Bone marrow (tissue), 2 donors: ENCODE measurements at places on chromosomes 2 and 18.

- no peak for DNase-seq
Measured at GRCh38 chr18:34841891-34842290, 131.8 kb downstream of the DTNA start.

GRCh38 chr2:176165370-176166050 lies 8.4 kb downstream of the HOXD3 start:
- DNase-seq = no peak

- no peak for DNase-seq
Measured at GRCh38 chr2:241560883-241561474, 2.4 kb downstream of the BOK start.

DNA sequence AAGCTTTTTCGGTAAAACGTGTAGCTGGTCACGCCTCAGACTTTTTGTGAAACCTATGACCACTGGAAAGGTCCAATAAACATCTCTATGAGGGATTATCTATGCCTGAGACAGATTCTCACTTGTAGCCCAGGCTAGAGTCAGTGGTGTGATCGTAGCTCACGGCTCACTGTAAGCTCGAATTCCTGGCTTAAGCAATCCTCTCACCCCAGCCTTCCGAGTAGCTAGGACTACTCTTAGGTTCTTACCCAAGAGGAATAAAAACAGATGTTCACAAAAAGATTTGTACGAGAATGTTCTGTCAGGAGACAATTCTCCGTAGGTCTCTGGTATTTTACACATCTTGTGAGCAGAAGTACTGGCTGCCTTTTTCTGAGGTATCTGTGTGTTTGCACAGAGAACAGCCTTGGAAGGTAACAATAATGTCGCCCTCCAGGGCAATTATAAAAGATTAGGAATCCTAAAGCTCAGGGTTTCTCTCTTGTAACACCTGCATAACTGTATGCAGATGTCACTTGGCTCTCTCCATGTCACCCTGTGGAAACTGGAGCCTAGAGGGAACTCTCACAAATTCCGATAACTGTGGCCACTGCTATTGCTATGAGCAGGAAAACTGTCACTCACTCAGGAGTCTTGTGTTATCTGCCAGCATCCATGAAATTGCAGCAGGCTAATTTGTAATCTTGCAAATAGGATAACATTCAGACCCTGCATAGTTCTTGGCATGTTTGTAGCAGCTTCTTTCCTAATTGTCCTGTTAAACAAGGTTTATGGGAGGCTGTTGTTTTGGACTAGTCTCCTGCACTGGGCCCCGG lies 25.5 kb upstream of the RALBP1 start:
- DNase-seq = no peak

DNA sequence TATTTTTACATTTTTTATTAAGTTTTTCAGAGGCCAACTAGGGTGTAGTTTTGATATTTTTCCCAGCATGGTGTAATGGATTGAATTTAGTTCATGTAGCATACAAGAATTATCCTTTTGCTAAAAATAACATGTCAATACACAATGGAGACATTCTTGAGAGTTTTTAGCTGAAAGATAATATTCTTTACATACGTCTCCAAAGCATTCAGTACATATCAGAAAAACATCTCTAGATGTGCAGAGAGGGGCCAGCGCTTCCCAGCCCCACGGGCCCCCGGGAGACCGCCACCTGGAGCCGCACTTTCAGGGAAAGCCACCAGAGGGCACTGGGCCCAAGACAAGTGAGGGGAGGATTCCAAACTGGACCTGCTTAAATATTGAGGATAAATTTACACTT lies 499.4 kb downstream of the GALR1 start:
- no peak for DNase-seq

DNA sequence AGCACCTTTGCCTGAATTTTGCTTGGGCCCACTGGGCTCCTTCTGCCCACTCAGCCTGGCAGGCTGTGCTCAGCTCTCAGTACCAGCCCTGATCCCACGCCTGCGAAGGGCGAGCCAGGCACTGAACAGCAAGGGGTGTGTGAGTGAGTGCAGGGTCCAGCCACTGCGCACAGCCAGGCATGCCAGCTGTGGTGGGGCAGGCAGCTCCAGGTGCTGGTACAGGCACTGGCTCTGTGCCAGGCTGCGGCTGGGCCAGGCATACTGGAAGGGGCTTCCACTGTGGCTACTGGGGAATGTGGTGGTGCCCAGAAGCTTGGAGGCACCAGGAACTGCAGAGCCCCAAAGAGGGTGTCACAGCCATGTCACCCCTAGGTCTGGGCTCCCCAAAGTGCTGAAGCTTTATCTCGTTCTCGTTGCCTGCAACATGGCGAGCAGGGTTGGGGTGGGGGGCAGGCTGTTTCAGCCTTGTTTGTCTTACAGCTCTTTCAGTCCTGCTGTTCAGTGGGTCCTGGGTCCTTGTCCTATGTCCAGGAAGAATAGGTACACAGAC lies 8.8 kb downstream of the DYSF start:
- no peak for DNase-seq

DNA sequence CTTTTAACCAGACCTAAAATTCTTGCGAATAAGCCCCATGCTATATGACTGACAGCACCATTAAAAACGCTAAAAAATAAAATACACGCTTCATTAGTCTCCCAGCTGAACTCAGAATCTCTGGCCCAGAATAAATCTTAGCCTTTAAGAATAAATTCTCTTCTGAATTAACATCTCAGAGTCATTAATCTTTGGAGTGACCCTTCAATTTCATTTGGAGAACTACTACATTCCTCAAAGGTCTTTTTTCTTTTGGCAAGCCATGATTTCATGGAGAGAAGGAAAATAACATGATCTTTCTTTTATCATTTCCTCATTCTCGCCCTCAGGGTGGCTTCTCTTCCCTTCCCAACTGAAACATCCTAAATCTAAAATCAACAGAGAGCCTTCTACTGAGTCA lies 259.0 kb downstream of the AFF3 start:
- no peak for DNase-seq

DNA sequence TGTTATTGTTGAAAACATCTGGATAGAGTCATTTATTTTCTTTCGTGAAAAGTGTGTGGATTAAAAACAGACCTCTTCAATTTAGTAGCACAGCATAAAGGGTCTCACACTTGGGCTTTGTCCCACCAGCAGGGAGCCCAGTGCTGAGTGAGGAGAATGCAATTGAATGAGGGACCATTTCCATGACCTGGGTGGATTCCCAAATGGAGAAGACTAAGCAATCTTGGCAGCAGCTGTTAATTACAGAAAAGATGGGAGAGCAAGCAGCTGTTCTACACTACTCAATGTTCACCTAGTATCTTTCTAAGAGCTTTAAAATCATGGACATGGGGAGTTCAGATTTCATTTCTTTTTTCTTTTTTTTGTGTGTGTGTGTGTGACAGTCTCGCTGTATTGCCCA lies 121.8 kb upstream of the FN1 start:
- no peak for DNase-seq

GRCh38 chr2:157971702-157972101 lies 95.6 kb upstream of the ACVR1 start:
- DNase-seq = no peak

GRCh38 chr2:73718851-73719621 lies 18.1 kb downstream of the TPRKB start:
- no peak for DNase-seq

DNA sequence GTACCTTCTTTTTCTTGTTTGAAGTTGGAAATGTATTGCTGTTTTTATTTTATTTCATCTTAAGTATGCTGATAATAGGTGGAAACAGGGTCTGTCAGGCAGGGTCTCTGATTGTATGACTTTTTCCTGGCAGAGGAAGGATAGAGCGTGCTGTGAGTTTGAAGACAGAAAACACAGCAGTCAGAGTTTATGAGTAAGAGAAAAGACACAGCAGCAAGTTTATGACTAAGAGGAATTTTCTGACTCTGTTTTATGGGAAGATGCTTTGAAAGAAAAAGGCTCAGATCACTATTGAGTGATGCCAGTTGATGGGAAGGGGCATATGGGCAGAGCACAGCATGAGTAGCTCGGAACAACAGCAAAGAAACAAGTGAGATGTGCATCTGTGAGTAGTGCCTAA lies 379.1 kb downstream of the MEIS1 start:
- DNase-seq = no peak

DNA sequence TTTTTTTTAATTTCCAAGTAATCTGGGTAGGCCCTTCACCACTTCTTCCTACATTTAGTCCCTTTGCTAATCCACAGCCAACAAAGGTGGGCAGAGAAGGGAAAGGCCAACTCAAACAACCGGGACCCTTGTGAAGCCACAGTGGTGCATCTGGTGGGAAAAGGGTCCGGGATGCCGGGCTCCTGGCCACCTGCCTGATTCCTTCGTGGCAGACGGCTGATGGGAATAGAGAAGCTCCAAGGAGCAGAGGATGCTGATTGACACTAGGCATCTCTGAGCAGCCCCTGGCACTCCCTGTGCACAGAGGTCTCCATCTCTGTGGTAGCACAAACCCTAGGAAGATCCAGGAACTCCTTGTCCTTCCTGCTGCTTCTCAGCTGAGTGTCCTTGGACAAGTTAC lies 37.0 kb downstream of the POLR1A start:
- no peak for DNase-seq

- DNase-seq = no peak
Measured at GRCh38 chr2:226673314-226673723, 126.3 kb downstream of the IRS1 start.

GRCh38 chr2:19854596-19855541 lies 46.9 kb downstream of the TTC32 start:
- no peak for DNase-seq

DNA sequence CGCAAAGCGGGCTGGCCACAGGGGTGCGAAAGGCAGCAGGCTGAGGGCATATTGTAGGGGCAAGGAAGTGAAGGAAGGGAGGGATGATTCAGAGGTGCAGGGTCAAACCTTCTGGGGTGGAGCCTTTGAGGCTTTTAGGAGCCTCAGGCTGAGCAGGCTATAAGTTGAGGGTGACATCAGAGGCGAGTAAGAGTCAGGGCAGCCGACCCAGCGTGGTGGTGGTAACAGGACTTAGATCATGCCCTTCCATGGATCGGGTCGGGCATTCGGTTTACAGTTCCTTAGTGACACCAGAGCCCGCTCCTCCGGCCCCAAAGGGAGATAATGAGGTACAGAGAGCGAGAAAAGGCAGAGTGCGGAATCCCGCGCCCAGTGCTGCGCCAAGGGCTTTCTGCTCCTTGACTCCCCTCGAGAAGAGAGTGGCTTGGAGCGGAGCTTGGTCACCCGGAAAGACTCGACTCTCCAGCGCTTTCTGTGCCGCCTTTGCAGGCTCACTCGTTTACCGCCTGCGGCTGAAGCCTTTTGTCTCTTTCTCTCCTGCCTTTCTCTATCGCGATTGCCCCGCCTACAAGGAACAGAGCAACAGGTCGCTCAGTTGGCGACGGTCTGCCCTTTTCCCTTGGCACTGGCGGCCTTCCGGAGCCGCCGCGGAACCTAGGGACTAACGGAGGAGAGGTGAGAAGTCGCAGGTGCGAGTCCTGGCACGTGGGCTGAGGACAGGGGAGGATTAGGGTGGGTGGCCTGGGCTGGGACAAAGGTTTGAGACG lies 720 bp downstream of the LBX2 start:
- peak; percentile 21 for DNase-seq

GRCh38 chr2:177478029-177478428 lies 85.5 kb downstream of the AGPS start:
- DNase-seq = no peak

GRCh38 chr2:99753505-99753904 lies 263.7 kb upstream of the REV1 start:
- no peak for DNase-seq

DNA sequence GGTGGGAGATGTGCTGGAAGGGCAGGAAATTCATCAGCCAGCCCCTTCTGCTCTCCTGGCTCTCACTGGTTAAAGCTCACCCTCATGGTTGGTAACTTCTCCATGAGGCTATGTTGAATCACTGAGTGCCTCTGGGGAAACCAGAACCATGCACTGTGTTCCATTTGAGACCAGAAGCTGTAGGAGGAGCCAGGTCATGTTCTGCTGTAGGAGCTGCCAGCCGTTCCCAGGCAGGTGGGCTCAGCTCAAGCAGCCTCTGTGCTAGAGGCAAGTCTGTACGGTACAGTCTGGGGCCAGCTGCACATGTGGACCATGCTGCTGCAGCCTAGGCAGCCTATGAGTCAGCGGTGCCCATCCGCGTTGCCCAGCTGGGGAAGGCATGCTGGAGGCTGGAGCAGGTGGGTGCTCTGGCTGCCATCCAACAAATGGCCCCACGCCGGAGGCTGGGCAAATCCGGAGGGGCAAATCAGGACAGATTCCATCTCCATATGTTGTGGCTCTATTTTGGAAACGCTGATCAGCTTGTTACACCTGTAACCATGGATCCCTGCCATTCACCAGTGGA lies 22.0 kb upstream of the KCNF1 start:
- no peak for DNase-seq

DNA sequence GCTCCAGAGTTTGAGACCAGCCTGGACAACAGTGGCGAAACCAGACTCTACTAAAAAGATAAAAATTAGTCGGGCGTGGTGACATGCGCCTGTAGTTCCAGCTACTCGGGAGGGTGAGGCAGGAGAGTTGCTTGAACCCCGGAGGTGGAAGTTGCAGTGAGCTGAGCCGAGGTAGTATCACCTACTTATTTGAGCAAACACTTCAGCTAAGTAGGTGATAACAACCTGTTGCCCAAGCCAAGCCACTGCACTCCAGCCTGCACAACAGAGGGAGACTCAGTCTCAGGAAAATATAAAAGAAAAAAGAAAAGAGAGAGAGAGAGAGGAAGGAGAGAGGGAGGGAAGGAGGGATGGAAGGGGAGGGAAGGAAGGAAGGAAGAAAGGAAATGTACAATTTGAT lies 21.3 kb downstream of the FER1L5 start:
- DNase-seq = no peak

- no peak for DNase-seq
Measured at GRCh38 chr2:26716769-26717168, 24.2 kb downstream of the KCNK3 start.

GRCh38 chr18:76380791-76381405 lies 114.1 kb downstream of the ZNF516 start:
- DNase-seq = no peak

DNA sequence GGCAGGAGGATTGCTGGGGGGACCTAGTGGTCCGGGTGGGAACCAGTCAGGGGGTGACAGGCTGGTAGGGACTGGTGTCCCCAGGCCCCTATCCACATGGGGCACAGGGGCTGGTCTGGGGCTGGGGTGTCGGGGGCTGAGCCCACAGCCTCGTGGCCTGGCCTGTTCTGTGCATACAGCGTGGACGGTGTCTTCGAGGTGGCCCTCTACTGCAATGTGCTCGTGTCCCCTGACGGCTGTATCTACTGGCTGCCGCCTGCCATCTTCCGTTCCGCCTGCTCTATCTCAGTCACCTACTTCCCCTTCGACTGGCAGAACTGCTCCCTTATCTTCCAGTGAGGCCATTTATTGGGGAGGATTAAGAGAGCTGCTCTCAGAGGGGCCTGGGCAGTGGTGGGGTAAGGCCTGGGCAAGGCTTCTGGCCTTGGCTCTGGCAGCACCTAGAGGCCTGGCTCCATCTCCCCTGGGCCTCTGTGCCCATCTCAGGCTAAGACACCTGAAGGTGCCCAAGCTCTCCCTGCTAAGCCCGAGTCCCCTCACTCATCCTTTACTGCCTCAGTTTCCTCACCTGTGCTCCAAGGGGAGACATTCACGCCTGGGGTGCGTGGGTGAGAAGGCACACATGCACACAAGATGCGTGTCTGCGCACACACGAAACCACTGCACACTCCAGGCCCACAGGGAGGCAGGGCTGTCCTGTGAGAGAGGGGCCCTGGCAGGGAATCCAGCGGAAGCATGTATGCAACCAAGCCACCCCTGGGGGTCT lies 1.9 kb downstream of the CHRNG start:
- no peak for DNase-seq
